CD4-positive, alpha-beta T cell treated with Interleukin-1 beta for 1 hour (primary cell): ENCODE measurements at places on chromosomes 12 and 14.
A peak's percentile ranks its signal among the peaks of the same experiment; 100 is the strongest.

DNA sequence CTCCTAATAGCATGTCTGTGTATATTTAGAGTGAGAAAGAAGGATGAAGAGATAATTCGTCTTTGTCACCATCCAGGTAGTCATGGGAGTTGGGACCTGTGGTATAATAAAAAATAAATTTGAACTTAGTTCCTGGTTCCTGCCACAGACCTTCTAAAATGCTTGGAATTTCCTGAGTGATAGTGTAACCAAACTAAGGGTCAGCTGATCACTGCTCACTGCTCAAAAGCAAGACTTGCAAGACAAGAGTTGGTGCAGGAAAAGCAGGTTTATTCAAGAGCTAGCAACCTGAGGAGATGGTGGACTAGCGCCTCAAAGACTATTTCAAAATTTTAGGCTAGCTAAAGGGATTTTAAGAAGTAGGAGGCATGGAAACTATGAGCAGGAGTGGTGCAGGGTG lies 19.1 kb downstream of the ANG start:
- DNase-seq, result no peak

DNA sequence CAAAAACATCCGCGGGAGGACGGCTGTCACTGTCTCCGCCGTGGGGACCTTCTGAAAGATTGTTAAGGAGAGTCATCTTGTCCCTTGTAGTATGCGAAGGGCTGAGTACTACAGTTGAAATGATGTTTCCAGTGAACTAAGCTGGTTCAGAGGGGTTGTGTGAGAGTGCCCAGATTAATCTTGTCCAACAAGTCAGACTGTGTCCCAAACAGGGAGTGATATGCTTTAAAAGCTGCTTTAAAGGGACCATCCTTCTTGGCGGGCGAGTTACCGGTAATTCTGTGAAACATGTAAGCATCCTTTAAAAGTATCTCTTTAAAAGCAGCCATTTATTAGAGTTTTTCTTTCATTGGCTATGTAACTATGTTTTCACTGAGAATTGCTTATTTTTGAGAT lies 1.1 kb downstream of the WDR20 start:
- DNase-seq, result no peak

- DNase-seq, result no peak
Measured at GRCh38 chr14:74469548-74470518, 23.3 kb downstream of the NPC2 start.

DNA sequence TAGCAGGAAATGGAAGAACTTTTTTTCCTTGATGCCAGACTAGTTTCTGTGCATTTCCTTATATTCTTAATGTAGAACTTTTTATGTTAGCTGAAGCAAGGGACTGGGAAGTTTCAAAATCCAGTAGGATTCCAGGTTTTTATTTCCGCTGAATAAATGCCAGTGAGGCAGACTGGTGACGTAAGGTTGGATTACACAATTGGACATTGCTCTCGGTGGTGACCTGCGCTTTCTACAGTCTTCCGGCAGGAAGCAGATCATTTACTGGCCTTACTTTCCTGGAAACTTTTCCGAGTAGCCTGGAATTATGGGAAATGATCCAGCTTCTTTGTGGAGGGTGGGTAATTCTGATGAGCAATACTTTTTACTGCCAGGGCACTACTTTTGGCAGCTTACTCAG lies 3.6 kb downstream of the IFT43 start:
- DNase-seq, result no peak

- no peak for DNase-seq
Measured at GRCh38 chr14:75711105-75711795, 50.2 kb downstream of the TTLL5 start.

DNA sequence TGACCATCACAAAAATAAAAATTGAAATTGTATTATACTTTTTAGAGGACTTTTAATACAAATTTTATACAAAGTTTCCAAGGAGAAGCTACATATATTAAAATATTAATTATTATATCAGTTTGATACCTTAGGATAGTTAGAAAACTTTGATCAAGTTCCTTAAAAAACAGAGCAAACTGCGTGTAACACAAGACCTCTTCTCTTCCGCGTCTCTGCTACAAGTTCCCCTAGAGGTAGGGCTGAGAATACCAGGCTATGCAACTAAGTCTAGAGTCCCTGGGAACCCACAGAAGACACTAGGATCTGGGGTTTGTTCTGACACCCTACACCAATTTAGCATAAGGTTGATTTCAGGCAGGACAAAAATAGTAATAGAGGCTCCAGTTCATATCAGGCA lies 319.0 kb downstream of the FOXG1 start:
- no peak for DNase-seq

DNA sequence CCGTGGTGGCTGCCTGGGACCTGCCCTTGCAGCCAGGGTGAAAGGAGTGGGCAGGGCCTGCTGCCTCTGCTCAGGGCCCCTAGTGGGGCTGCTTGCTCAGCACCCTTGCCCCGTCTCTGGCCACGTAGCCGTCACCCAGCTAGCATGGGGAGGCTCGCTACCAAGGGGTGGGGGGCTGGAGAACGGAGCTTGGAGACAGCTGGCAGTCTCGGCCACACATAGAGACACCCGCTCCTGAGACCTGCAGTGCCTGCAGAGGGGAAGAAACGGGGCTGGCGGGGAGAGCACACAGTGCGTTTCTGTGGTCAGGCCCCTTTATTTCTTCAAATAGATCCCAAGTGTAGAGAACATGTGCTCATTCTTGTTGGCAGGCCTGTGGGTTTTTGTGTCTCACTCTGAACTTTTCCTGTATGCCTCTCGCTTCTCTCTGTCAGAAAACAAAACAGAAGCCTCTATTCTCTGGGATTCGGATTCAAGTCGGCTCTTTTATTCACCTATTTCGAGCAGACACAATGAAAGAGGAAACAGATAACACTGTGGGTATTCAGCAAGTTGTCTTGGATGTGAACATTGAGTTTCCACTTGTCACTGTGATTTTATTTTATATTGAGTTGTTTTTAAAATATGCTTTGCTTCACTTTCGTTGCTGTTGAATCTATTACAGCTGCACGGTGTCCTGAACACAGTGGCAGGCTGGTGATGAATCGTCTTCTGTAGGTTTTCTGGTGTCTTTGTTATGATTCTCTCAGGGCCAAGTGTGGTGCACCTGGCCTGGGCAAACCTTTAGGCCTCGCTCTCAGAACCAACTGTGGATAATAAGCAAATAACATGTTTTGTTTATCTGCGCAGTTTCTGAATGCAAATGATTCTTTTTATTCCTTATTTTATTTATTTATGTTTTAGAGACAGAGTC lies 26.5 kb downstream of the PACS2 start:
- DNase-seq, result no peak

DNA sequence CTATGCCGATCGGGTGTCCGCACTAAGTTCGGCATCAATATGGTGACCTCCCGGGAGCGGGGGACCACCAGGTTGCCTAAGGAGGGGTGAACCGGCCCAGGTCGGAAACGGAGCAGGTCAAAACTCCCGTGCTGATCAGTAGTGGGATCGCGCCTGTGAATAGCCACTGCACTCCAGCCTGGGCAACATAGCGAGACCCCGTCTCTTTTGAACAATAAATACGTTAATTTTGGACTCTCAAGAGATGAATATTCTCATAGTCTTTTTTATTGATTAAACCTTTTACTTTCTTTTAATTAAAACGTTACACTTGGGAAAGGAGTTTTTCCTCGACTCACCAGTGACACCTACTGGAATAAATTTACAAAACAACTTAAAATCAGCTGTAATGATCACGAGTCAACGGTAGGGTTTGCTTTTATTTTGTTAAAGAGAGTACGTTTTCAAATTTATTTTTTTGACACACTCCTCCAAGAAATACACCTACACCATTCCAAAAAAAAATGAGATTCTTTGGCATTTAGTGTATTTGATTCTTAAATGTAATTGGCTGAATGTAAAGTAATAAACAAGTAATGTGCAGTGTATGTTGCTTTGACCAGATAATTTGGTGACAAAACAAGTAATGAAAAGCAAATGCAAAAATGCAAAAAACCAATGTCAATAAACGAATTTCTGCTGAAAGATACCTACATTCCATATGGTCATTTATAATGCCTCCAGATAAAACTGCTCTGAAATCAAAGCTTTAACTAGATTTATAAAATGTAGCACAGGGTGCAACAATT lies 687 bp upstream of the RPS29 start:
- peak; percentile 84 for DNase-seq

DNA sequence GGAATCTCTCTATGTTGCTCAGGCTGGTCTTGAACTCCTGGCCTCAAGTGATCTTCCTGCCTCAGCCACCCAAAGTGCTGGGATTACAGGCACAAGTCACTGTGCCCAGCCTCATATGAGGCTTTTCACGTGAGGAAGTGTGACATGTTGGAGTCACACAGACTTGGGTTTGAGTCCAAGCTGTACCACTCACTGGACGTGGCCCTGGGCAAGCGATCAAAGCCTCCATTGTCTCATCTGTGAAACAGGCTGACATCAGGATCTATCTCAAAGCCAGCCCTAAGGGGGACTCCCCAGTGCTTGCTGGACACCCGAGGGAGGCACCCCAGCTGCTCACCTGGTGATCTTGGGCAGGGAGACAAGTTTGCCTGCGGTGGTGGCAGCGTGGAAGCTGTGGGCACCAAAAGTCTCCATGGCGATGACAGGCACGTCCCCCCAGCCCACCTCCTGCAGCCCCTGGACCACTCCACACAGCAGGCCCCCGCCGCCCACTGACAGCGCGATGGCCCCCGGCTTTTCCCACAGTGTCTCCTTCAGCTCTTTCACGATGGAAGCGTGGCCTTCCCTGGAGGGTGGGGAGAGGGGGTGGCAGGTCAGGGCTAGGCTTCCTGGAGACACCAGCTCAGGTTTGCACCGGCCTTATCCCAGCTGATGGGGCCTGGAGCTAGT lies 6.7 kb downstream of the SDS start:
- no peak for DNase-seq

GRCh38 chr12:57134949-57135348 lies 6.7 kb downstream of the LRP1 start:
- DNase-seq, result no peak

GRCh38 chr12:54954801-54955200 lies 29.8 kb downstream of the TESPA1 start:
- no peak for DNase-seq

GRCh38 chr12:130815028-130815741 lies 23.9 kb downstream of the STX2 start:
- DNase-seq, result no peak

DNA sequence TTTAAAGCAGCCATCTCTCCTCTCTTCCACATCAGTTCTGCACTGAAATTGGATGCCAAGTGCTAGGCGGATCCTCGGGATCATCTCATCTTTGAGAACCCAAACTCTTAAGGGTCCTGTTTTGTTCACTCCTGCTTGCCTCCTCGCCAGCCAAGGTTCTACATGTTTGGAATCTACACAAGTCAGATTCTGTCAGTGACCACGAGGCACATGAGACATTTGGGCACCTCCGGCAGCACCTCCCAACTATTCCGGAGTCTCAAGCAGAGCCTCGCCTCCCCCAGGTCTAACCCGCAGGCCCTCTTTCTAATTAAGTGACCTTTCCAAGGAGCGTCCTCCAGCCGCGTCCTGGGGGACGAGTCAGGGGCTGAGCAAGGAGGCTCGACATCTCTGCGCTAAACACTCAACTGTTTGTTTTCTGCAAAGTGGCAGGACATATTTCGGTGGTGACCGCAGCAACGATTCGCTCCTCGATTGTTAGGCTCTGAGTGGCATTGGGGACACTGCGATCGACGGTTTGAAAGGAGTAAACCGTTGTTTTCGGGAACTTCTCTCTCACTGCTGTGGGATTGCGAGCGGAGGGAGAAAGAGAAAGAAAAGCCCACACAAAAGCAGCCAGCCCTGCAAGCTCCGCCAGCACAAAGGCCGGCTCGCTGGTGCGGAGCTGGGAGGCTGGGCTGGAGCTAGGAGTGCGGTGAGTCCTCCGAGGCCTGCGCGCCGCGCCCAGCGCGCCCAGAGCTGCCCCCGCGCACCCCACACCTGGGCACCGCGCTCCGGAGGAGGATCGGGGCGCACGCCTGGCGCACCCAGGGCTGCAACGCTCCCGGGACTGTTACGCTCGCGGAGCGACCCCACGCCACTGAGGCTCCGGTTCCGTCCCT lies 640 bp downstream of the ARMH4 start:
- no peak for DNase-seq

GRCh38 chr14:97218691-97219430 lies 421.7 kb downstream of the VRK1 start:
- DNase-seq, result peak; percentile 4

DNA sequence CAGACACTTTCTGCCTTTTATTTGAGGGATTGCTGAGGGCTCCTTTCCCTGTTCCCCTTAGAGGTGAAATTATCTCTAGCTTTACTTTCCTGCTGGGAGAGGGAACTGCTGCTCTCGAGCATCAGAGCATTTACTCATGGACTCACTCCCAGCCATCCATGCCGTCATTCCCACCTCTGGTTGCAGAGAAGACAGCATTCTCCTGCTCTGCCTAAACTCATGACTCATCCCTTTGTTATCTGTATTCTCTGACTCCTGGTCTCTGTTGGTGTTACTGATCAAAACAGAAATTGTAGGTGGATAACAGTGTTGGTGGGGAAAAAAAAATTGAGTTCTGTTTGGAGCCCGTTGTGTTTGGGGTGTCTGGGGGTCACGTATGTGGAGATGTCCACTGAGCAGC lies 159.3 kb downstream of the TTC8 start:
- no peak for DNase-seq

DNA sequence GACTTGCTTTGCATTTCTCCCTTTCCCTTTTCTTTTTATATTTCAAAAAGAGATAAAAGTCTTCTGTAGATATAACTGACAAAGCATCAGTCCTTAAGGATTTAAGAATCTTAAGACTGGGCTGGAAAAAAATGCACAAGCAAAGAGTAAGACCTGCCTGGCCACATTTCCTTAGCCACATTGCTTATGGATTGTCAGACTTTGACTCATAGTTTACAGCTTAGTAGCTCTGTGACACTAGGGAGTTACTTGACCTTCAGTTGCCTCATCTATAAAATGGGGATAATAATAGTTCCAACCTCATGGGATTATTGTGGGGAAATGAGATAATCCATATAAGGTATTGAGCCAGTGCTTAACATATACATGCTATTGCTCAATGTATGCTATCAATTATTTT lies 66.4 kb upstream of the STK38L start:
- no peak for DNase-seq

DNA sequence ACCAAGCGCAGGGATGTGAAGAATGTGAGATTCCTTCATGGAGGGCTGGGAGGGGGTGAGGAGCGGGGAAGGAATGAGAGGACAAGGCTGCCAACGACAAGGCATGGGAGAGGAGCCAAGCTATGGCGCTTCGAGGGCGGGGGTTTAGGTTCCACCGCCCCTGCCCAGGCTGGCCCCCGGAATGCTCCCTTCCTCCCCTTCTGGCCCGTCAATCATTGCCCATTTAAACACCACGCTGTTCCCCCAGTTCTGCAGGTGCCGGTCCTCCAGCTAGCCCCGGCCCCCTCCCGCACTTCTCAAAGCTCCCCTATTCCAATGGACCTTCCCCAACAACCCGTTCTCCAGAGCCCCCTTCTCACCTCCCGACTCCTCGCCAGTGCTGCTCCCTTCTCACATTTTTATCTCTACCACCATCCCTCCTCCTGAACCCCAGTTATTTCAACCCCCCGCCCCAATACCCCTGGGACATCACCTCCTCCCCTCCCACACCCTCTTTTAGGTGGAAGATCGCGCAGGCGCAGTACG lies 428 bp downstream of the RNF41 start:
- no peak for DNase-seq

GRCh38 chr14:32601069-32601468 lies 272.0 kb downstream of the AKAP6 start:
- DNase-seq, result no peak

- no peak for DNase-seq
Measured at GRCh38 chr14:95918466-95918865, 41.8 kb downstream of the TUNAR start.
